ENCODE measurements at places on chromosomes 11 and 22.
A peak's percentile ranks its signal among the peaks of the same experiment; 100 is the strongest.

- DNase-seq: no peak
Measured at GRCh38 chr11:117966908-117967307, 19.3 kb upstream of the IL10RA start.

DNA sequence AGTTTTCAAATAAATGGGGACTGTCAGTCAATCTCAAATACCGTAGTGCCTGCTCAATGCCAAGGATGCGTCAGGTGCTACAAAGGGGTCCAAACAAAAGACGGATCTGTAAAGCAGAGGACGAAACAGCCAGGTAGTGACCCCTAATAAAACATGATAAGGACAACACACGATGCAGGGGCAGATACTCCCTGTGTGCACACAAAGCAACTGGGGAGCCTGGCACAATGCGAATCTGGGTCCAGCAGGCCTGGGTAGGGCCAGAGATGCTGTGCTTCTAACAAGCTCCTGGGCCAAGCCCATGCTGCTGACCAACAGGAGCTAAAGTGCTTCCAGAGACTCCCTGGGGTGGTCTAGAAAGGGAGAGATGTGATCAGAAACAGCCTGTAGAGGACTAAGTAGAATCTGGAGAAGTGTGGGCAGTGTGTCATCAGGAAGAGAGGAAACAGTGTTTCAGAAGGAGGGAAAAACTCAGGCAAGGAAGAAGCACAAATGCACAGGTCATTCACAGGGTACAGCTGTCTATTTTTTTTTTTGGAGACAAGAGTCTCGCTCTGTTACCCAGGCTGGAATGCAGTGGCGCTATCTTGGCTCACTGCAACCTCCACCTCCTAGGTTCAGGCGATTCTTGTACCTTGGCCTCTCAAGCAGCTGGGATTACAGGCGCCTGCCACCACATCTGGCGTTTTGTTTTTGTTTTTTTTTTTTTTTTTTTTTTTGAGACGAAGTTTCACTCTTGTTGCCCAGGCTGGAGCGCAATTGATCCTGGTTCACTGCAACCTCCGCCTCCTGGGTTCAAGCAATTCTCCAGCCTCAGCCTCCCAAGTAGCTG, 74.5 kb downstream of the MICAL3 start:
- no peak for DNase-seq

DNA sequence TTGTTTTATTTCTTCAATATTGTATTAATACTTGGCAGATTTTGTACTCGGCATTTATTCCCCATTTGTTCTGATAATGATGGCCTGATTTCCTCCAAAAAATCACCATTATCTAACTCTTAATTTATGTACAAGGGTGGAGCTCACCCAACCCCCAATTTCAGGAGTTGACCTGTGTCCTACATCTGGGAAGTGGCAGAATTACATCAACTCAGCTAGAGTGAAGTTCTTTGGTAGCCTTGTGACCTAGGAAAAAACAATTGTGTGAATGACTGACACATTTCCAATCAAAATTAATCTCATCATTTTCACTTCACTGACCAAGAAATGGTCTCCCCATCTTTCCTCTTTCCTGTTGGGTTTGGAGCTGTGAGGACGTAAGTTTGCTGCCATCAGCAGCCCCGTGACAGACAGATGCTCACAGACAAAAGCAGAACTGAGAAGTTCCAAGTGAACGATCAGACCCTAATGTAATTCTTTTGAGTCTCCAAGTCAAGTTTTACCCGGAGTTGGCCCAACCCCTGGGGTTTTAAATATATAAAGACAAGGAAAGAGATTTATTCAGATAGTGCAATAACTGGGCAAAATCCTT, 16.6 kb upstream of the MS4A6E start:
- no peak for DNase-seq

GRCh38 chr11:24216488-24216887, 280.4 kb upstream of the LUZP2 start:
- DNase-seq: no peak

DNA sequence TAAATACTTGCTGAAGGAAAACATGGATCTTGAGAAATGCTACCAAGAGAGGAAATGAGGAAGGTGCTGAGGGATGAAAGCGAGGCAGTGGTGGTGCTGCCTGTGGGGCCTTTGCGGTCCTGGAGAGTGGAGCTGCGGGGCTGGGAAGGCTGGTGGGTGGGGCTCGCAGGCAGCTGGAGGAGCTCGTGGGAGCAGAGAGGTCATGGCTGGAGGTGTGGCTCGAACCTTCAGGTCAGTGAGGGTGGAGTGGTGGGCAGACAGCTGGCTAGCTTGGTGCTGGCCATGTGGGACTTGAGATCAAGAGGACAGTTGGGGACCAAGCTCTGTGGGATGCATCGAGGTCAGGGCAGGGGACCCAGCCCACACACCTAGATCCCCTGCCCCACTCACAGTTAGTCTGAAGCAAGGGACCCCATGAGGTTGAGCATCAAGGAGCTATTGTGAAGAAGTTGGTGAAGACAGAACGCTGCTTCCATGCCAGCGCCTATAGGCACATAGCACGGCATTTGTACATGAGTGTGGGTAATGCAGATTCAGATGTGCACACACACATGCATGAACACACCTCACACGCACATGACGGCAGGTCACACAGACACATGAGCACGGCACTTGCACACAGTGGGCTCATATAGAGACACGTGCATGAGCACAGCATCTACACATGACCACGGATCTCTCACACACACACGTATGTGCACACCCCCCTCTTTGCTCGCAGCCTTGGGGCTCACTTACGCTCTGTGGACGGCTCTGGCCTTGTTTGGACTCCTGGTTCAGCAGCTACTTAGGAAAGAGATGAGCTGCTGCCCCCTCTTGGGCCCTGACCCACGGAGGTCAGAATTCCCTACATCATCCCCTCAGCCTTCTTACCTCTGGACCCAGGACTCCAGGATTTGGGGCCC, 30.4 kb downstream of the SHANK3 start:
- no peak for DNase-seq

GRCh38 chr11:75668451-75669297, at the start of gene MAP6:
MAP6 (minus strand) TSS chr11:75669038; CDS start chr11:75668369, 669 bp downstream.
- DNase-seq: peak; percentile 87
